ENCODE measurements at places on chromosomes 3 and 15. TPM values are rescaled to one million over a fixed set of nuclear protein-coding genes. Genes with fewer than 3 reads are reported as not detected.

The LRRC49 gene
- 9.3 TPM for total RNA-seq

The GOLGA8Q gene
- not detected for total RNA-seq

The GHSR gene
- not detected for total RNA-seq

The RETNLB gene
- not detected for total RNA-seq

The SRGAP3 gene
- 11.4 TPM for total RNA-seq

All from H1 (cell line).